ENCODE measurements at places on chromosomes 2 and 18. TPM values are rescaled to one million over a fixed set of nuclear protein-coding genes. Genes with fewer than 3 reads are reported as not detected.

- H3K4me3 ChIP-seq, result no peak overlapping the region
- no peak overlapping the region for H3K27ac ChIP-seq
- no peak for DNase-seq
These were observed 6.2 kb upstream of the MATN3 start for GRCh38 chr2:20018601-20019152.

DNA sequence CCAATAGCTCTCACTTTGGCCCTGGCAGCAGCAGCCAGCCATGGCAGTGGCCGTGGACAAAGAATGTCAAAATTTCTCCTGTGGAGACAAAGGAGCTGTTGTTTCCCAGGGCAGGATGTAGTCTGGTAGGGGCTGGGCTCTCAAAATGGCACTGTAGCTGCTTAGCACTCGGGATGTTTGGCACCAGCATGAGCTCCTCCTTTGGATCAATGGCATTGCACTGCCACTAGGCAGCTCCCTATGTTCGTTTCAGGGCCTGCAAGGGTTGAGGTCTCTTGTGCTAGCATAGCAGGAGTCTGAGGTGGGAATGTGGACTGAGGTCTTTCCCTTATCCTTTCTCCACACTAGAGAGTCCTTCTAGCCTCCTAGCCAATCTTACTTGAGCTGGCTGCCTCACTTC, 948.8 kb upstream of the FAM98A start:
- no peaks in the 10 kb centered on the region for H3K36me3 ChIP-seq
- no peak overlapping the region for H3K4me3 ChIP-seq
- no peaks in the 10 kb centered on the region for H3K4me1 ChIP-seq
- no peaks in the 10 kb centered on the region for H3K27me3 ChIP-seq

- no peaks in the 10 kb centered on the region for H3K4me1 ChIP-seq
- no peak overlapping the region for H3K4me3 ChIP-seq
These were observed 312.9 kb upstream of the CDH19 start for GRCh38 chr18:66916834-66917233.

- peak; percentile 54 for DNase-seq
- no peak within 1 kb of the TSS for H3K4me3 ChIP-seq
- H3K27ac ChIP-seq, result no peak within 1 kb of the TSS
- no peaks in the 10 kb centered on the region for H3K36me3 ChIP-seq
These were observed at the start of gene PCARE for GRCh38 chr2:29074411-29074810. Gene PCARE, minus strand, starts transcription at chr2:29074523. Its CDS starts 262 bp downstream, at chr2:29074261.

FAM161A gene
- total RNA-seq, result 19.6 TPM

ZRANB3 gene
- total RNA-seq, result 35.9 TPM

GRCh38 chr2:71705171-71705960, 252.0 kb downstream of the DYSF start:
- no peaks in the 10 kb centered on the region for H3K36me3 ChIP-seq
- DNase-seq, result no peak
- no peak overlapping the region for H3K27ac ChIP-seq
- peaks cover 11% of the 10 kb centered on the region for H3K4me1 ChIP-seq

ARL4C gene
- 87.6 TPM for total RNA-seq

GRCh38 chr2:128503399-128504245, 185.0 kb upstream of the HS6ST1 start:
- no peak overlapping the region for H3K4me3 ChIP-seq
- peaks cover 4% of the 10 kb centered on the region for H3K4me1 ChIP-seq
- no peaks in the 10 kb centered on the region for H3K36me3 ChIP-seq
- H3K27me3 ChIP-seq, result no peaks in the 10 kb centered on the region

SF3B1 gene
- total RNA-seq, result 462 TPM

KCNG3 gene
- total RNA-seq, result 7.8 TPM

DNA sequence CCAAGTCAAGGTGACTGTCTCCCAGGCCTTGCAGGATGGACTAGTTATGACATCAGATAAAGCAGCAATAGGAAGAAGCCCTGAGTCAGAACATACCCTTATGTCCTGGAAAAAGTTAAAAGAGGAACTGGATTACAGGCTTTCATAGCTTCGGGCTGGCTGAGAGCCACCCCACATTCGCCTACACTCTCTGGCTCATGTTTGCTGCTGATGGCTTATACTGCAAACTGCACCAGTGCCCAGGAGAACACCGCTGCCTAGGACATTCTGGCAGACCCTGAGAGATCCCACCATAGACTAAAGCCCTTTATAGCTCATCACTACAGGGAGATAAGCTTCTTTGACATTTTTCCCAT, 20.3 kb downstream of the SLC8A1 start:
- DNase-seq, result no peak
- no peaks in the 10 kb centered on the region for H3K36me3 ChIP-seq
- H3K4me1 ChIP-seq, result no peaks in the 10 kb centered on the region
- H3K4me3 ChIP-seq, result no peak overlapping the region
- no peak overlapping the region for H3K27ac ChIP-seq
- H3K27me3 ChIP-seq, result no peaks in the 10 kb centered on the region

GRCh38 chr2:187939180-187939579, 352.5 kb upstream of the GULP1 start:
- no peaks in the 10 kb centered on the region for H3K27me3 ChIP-seq
- no peaks in the 10 kb centered on the region for H3K36me3 ChIP-seq
- H3K4me3 ChIP-seq, result no peak overlapping the region
- H3K27ac ChIP-seq, result no peak overlapping the region

HOXD11 gene
- not detected for total RNA-seq

GRCh38 chr2:218658671-218659257, 659 bp downstream of the ZNF142 start:
- H3K4me1 ChIP-seq, result peaks cover 3% of the 10 kb centered on the region
- peaks cover 4% of the 10 kb centered on the region for H3K36me3 ChIP-seq
- H3K27me3 ChIP-seq, result no peaks in the 10 kb centered on the region
- peak overlapping the region; percentile 69 for H3K27ac ChIP-seq
- DNase-seq, result peak; percentile 70

MOGAT1 gene
- 2.0 TPM for total RNA-seq

DNA sequence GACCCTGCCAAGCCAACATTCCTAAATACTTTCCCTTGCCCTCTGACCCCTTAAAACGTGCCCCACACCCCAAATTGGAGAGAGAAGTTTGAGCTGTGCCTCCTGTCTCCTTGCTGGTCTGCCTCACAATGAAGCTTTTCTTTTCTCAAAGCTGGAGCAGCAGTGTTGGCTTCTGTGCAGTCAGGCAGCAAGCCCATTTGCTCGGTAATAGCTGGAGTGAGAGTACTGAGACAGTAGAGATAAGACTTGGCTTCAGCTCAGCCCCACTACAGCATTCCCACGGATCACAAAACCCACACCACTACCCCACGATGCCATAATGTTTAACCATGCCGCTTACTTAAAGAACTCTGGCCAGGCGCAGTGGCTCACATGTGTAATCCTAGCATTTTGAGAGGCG, 73.0 kb downstream of the NCAPH start:
- H3K4me3 ChIP-seq, result no peak overlapping the region
- H3K27me3 ChIP-seq, result no peaks in the 10 kb centered on the region
- H3K27ac ChIP-seq, result peak overlapping the region; percentile 31
- H3K36me3 ChIP-seq, result no peaks in the 10 kb centered on the region

PROKR1 gene
- 2.1 TPM for total RNA-seq

DNA sequence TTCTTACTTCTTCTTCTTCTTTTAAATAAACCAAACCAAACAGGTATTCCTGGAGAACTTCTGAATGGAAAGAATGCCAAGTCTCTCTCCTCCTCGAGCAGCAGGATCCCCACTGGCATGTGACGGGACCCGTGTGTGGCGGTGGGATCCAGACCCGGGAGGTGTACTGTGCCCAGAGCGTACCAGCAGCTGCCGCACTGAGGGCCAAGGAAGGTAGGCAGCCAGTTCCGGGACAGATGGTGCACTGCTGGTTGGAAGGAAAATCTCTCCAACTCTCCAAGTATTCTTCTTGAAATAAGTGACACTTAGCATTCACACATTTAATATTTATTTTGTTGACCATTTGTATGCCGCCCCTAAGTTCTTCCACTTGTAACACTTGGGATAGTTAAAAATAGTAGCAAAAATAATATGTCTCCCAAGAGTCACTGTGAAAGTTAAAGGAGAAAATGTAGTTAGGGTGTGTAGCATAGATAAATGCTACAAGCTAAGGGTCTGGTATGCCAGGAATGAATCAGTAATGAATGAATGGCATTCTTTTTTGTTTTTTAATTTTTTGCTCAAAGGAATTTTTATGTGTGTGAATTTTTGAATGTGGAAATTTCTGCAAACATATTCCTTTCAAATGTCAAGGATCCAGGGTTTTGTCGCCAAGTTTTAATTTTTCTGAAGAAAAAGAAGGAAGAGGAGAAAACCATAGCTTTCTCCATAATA, 349.9 kb downstream of the THSD7B start:
- no peak overlapping the region for H3K27ac ChIP-seq
- no peaks in the 10 kb centered on the region for H3K36me3 ChIP-seq
- H3K4me1 ChIP-seq, result no peaks in the 10 kb centered on the region

DNA sequence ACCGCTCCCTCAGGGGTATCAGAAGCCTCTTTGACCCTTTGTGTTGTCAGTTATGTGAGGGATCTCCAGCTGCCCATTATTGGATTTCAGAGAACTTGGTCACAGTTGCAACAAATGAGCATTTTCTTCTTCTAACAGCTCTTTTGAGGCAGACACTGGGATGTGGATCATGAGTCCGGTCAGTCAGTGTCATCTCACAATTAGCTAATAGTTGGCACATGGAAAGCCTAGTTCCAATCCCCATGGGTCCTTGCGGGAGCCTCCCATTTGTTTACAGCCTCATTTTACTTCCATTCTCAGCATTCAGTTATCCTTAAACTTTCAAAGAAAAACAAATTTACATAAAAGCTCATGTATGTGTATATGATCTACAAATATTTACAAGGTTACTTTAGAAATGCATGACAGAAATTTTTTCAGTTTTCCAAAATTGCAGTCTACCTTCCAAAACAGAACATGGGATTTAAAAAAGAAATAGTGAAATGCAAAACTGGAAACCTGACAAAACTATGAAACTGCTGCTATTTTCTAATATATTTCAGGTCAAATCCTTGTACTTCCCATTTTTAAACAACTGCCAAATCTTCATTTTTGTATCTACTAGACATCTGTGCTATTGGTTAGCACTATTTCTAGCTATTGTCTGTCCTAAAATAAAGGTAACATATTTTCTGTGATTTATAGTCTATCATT, 547.1 kb upstream of the ZEB2 start:
- H3K4me1 ChIP-seq, result peaks cover 11% of the 10 kb centered on the region
- no peak overlapping the region for H3K27ac ChIP-seq
- no peaks in the 10 kb centered on the region for H3K27me3 ChIP-seq
- no peak overlapping the region for H3K4me3 ChIP-seq
- DNase-seq, result no peak

ACTG2 gene
- total RNA-seq, result 0.19 TPM

SERPINB2 gene
- total RNA-seq, result not detected

ADRA2B gene
- 3.0 TPM for total RNA-seq

PTGR3 gene
- total RNA-seq, result 7.5 TPM

DNA sequence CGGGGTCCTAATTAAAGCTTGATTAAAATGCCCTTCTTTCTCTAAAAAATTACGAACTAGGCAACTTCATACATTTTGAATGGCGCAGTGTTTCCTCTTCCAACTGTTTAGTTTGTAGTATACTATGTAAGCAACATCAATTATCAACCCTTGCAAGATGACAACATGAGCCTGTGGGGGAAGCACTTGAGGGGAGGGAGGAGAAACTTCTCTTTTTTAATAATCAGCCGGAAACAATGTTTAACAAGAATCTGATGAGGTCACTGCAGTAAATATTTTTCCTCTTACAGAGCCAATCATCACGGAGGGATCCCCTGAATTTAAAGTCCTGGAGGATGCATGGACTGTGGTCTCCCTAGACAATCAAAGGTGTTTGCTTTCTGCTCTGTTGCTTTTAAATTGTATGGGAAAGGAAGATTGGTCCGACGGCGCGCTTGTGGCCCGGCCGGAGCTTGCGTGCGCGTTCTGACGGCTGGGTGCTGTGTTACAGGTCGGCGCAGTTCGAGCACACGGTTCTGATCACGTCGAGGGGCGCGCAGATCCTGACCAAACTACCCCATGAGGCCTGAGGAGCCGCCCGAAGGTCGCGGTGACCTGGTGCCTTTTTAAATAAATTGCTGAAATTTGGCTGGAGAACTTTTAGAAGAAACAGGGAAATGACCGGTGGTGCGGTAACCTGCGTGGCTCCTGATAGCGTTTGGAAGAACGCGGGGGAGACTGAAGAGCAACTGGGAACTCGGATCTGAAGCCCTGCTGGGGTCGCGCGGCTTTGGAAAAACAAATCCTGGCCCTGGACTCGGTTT, 5.3 kb upstream of the DLX1 start:
- DNase-seq, result peak; percentile 38
- H3K27me3 ChIP-seq, result peaks cover 100% of the 10 kb centered on the region
- H3K4me1 ChIP-seq, result peaks cover 7% of the 10 kb centered on the region
- H3K4me3 ChIP-seq, result no peak overlapping the region

GRCh38 chr2:25174192-25174861, 5.9 kb upstream of the POMC start:
- H3K27me3 ChIP-seq, result peaks cover 46% of the 10 kb centered on the region
- H3K4me3 ChIP-seq, result no peak overlapping the region
- H3K27ac ChIP-seq, result no peak overlapping the region
- H3K4me1 ChIP-seq, result peaks cover 26% of the 10 kb centered on the region

GRCh38 chr18:43893001-43893637, 615.8 kb upstream of the SYT4 start:
- H3K27me3 ChIP-seq, result no peaks in the 10 kb centered on the region
- H3K4me1 ChIP-seq, result no peaks in the 10 kb centered on the region
- H3K36me3 ChIP-seq, result no peaks in the 10 kb centered on the region
- H3K4me3 ChIP-seq, result no peak overlapping the region
- DNase-seq, result no peak

EPB41L3 gene
- total RNA-seq, result 1.7 TPM

PROC gene
- 0.25 TPM for total RNA-seq

- no peak overlapping the region for H3K27ac ChIP-seq
- H3K27me3 ChIP-seq, result no peaks in the 10 kb centered on the region
- H3K4me1 ChIP-seq, result no peaks in the 10 kb centered on the region
These were observed 65.6 kb downstream of the COL6A3 start for GRCh38 chr2:237348281-237348865.

DNA sequence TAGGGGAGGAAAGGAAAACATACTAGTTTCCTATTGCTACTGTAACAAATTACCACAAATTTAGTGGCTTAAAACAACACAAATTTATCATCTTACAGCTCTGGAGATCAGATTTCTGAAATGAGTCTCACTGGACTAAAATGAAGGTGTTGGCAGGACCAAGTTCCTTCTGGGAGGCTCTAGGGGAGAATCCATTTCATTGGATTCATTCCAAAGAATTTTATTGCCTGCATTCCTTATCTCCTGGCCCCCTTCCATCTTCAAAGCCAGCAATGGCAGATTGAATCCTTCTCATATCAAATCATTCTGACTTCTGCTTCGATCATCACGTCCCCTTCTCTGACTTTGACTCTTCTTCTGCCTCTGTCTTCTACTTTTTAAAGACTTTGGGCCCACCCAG, 250.9 kb downstream of the IRS1 start:
- no peaks in the 10 kb centered on the region for H3K27me3 ChIP-seq
- no peaks in the 10 kb centered on the region for H3K36me3 ChIP-seq
- H3K4me1 ChIP-seq, result no peaks in the 10 kb centered on the region

- H3K4me1 ChIP-seq, result no peaks in the 10 kb centered on the region
- H3K27ac ChIP-seq, result no peak overlapping the region
- no peak for DNase-seq
- H3K4me3 ChIP-seq, result no peak overlapping the region
- H3K36me3 ChIP-seq, result no peaks in the 10 kb centered on the region
- H3K27me3 ChIP-seq, result no peaks in the 10 kb centered on the region
These were observed 279.4 kb downstream of the CCDC178 start for GRCh38 chr18:33161131-33161530.

GRCh38 chr2:18900691-18901141, 311.3 kb upstream of the NT5C1B start:
- no peak for DNase-seq
- H3K27me3 ChIP-seq, result no peaks in the 10 kb centered on the region
- no peak overlapping the region for H3K27ac ChIP-seq
- H3K36me3 ChIP-seq, result no peaks in the 10 kb centered on the region
- no peak overlapping the region for H3K4me3 ChIP-seq
- no peaks in the 10 kb centered on the region for H3K4me1 ChIP-seq

SP110 gene
- 0.65 TPM for total RNA-seq

- no peaks in the 10 kb centered on the region for H3K27me3 ChIP-seq
- no peak for DNase-seq
- H3K4me3 ChIP-seq, result no peak overlapping the region
- no peak overlapping the region for H3K27ac ChIP-seq
- H3K4me1 ChIP-seq, result no peaks in the 10 kb centered on the region
These were observed 1549.7 kb upstream of the ACVR2A start for GRCh38 chr2:146295080-146295670.
